ENCODE measurements at places on chromosomes 6 and 20.
A peak's percentile ranks its signal among the peaks of the same experiment; 100 is the strongest.

DNA sequence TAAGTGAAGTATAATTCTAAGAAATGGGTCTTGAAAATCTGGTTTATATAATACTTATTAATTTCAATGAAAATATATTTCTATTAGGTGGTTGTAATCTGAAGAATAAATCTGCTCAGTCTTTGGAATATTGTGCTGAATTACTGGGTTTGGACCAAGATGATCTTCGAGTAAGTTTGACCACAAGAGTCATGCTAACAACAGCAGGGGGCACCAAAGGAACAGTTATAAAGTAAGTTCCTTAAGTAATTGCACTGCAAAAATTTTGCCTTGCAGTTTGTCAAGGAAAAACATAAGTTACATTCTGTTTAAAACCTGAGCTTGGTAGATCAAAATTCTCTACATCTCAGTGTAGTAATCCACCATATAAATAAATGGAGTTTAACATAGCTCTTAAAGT is 106.0 kb downstream of the MYO6 start:
- DNase-seq, result peak; percentile 31

GRCh38 chr6:72422171-72422570 is 199.7 kb upstream of the KCNQ5 start:
- DNase-seq, result no peak

DNA sequence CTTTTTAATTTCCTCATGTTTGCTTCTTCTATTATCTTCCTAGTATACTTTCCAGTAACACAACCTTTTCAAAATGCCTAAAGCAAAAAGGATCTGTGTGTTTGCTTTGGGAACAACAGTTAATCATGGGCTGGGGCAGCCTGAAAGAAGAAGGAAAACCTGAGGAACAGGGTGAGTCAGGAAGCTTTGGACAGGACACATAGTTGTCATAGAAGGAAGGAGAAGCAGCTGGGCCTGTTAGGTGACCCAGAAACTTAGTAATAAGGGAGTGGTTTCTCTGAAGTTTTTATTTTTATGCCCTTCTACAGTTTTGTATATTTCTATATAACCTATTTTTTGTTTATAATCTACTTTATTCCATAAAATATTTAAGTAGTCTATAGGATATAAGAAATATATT is 61.4 kb downstream of the CD24 start:
- no peak for DNase-seq

GRCh38 chr20:37308086-37309050 is 18.9 kb downstream of the MANBAL start:
- no peak for DNase-seq

- DNase-seq, result no peak
These were observed 217.2 kb upstream of the PRDM1 start for GRCh38 chr6:105868823-105869460.

DNA sequence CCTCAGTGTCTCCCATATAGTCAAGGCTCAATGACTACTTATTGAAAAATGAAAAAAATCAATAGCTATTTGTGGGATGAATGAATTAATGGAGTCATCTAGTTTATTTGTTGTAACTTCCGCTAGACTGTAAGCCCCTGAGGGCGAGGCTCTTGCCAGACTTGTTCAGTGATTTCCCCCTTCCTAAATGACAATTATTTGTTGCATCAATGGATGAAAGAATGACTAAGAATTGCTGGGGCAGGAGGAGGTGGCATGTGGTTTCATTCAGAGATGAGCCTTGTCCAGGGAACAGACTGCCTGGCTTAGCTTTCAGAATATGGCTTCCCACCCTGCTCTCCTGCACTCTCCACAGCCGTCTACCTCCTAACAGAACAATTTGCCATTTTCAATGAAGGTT is 1.1 kb upstream of the PRELID3B start:
- no peak for DNase-seq
